ENCODE measurements at places on chromosomes 1 and 21.

- no peak for DNase-seq
Measured at GRCh38 chr1:50724626-50725286, 235.3 kb downstream of the FAF1 start.

- DNase-seq = no peak
Measured at GRCh38 chr1:25148673-25149300, 83.5 kb downstream of the SYF2 start.

GRCh38 chr21:35017256-35017655 is 31.8 kb downstream of the RUNX1 start:
- DNase-seq = no peak

DNA sequence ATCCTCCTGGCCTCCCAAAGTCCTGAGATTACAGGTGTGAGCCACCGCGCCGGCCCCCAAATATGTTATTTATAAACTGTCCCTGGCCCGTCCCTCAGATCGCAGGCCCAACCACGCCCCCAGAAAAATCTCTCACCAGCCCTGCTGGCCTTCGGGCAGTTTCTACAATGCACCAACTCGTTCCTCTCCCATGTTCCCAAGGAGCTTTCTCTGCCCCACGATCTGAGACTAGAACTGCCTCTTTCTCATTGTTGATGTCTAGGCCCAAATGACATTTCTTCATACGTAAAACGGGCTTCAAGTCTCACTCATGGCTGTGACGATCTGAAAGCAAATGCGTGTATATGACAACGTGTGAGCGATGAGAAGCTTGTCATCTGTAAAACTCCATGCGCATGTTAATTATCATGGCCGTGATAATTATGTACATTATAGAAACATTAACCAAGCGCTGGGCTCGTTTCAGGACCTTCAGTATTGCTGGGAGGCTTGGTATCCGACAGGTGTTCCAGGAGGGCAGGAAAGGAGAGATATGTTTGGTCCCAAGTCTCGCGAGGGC is 748 bp upstream of the NIPAL3 start:
- no peak for DNase-seq

DNA sequence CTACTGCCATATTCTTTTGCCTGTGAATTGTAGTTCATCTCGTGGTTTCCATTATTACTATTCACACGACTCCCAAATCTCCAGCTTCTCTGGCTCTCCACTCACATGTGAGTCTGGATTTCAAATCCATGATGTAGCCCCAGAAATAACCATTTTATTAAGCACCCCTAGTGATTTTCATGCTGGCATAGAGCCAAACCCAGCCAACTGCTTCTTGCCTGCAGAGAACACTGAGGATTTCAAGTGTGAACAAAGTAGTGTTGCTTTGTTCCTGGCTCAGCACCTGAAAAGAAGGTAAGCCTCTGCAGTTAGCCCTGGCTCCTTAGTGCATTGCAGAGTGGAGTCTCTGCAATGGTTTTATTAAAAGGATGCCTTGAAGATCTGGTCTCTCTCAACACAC is 25.9 kb downstream of the UTP25 start:
- no peak for DNase-seq

- DNase-seq = no peak
Measured at GRCh38 chr1:164971391-164971790, 385.1 kb downstream of the LMX1A start.

GRCh38 chr1:175209493-175209921 is 16.9 kb upstream of the KIAA0040 start:
- no peak for DNase-seq

DNA sequence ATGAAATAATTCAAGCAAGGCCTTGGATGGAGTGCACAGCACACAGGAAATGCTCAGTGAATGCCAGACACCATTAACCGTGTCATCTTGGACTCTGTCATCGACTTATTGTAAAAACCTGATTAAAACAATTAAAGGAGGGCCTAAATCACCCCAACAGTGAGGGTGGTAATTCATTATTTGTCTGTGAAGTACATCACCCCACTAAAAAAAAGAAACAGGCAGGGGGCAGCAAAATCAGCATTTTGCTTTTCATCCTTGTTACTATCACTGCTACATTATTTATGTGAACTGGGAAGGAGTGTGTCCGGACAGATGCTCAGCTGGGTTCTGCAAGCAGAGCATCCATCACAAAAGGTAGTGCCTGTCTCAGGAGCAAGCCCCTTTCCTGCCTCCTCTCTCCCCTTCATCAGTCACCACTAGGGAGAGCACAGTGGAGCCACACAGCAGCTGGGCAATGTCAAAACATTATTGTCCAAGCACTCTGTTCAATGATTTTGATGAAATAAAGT is 98.5 kb downstream of the RERE start:
- DNase-seq = no peak

- DNase-seq = no peak
Measured at GRCh38 chr1:66210635-66211244, 323.2 kb upstream of the SGIP1 start.

GRCh38 chr1:182674346-182675246 is 9.8 kb downstream of the RGS8 start:
- no peak for DNase-seq

DNA sequence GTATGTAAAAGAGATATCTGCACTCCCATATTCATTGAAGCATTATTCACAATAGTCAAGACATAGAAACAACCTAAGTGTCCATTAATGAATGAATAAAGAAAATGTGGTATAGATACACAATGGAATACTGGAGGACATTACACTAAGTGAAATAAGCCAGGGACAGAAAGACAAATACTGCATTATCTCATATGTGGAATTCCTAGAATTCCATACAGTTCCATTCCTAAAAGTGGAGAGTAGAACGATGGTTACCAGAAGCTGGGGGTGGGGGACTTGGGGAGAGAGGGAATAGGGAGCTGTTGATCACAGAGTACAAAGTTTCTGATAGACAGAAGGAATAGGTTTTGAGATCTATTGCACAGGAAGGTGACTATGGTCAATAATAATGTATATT is 7.4 kb downstream of the TMED5 start:
- DNase-seq = no peak

GRCh38 chr1:182299728-182300616 is 91.6 kb downstream of the GLUL start:
- no peak for DNase-seq

GRCh38 chr21:39466584-39466983 is 14.8 kb downstream of the SH3BGR start:
- DNase-seq = no peak

DNA sequence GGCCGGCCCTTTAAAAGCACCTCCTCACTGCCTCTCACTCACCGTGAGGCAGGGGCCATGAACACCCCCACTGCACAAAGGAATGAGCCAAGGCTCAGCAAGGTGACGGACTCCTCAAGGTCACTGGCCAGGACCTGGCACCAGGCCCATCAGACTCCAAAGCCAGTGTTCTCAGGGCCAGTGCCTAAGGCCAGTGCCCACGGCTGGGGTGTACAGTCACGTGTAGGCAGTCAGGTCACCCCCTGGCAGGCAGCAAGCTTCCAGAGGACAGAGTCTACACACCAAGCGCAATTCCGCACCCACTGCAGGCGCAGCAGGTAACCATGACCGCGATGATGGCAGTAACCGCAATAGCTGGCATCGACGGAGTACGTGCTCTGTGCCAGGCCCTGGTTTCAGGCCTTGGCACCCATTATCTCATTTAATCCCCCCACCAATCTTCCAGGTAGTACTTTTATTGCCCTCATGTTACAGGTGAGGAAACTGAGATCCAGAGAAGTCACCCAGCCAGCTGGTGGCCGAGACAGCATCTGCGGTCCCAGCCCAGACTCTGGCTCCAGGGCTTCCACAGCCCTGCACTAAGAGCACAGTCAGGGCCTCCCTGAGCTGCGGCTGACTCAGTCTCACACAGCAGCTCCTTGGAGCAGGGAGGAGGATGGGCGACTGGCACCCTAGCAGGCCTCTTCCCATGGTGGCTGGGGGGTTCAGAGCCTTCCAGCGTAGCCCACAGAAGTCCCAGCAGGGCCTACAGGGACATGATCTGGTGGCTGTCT is 27.0 kb downstream of the RAP1GAP start:
- no peak for DNase-seq

GRCh38 chr21:31556662-31557061 is 102.8 kb upstream of the SOD1 start:
- DNase-seq = no peak

GRCh38 chr21:35096959-35097358 is 47.9 kb upstream of the RUNX1 start:
- DNase-seq = no peak

GRCh38 chr1:17912491-17912890 is 157.4 kb downstream of the ACTL8 start:
- no peak for DNase-seq

DNA sequence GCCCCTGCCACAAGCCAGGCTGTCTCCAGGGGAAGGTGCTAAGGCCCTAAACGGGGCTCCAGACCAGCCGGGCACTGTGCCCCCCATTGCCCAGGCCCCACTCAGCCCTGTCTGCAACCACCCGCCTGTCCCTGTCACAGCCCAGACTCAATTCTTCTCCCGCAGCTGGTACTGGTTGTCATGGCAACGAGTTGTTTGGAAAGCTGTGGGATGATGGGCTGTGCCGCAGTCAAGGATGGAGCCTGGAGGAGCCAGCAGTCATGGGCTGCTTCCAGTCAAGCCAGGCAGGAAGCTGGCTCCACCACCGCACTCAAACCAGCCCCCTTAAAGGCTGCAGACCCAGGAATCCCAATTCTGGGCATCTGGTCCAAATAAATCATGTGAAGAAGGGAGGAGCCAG is 4.2 kb downstream of the SPOCD1 start:
- no peak for DNase-seq

Data from stimulated activated CD8-positive, alpha-beta memory T cell treated with anti-CD3 and anti-CD28 coated beads, Interleukin-2, amount 100 ng/mL, for 48 hours (primary cell).